Tibial nerve (tissue), 4 donors: ENCODE measurements at places on chromosomes 5 and 9. TPM values are rescaled to one million over a fixed set of nuclear protein-coding genes. Genes with fewer than 3 reads are reported as not detected.

- H3K36me3 ChIP-seq, result no peaks in the 10 kb centered on the region
- no peak for DNase-seq
- H3K27me3 ChIP-seq, result no peaks in the 10 kb centered on the region
- no peak overlapping the region for H3K4me3 ChIP-seq
- no peak overlapping the region for H3K27ac ChIP-seq
These were observed 4.5 kb upstream of the CNTLN start for GRCh38 chr9:17130291-17130690.

DNA sequence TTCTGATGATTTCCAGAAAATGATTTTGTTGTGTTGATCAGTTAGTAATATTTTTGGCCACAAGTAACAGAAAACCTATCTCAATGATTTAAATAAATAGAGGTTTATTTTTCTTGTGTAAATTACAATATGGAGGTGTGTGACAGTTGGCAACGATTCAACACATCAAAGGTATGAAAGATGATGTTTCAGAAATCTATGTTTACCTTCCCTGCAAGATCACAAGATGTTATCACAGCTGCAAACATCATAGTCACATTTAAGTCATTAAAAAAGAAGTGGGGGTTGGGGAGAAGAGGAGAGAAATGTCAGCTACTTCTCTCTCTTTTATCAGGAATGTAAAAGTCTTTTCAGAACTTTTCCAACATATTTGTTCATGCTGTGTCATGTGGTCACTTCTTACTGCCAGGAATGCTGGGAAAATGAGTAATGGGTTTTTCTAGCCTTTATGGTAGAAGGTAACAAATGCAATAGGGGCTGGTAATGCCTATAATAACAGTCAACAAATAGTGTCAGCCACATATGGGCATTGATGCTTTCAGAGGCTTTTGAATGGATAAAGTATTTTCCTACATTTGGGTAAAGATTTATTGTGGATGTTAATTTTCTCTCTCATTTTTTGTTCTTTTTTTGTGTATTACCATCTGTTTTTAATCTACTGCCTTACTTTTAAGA lies 742.7 kb downstream of the TLE1 start:
- no peak overlapping the region for H3K4me3 ChIP-seq
- H3K27me3 ChIP-seq, result no peaks in the 10 kb centered on the region
- no peaks in the 10 kb centered on the region for H3K36me3 ChIP-seq
- no peak for DNase-seq
- H3K4me1 ChIP-seq, result no peaks in the 10 kb centered on the region
- no peak overlapping the region for H3K27ac ChIP-seq

DNA sequence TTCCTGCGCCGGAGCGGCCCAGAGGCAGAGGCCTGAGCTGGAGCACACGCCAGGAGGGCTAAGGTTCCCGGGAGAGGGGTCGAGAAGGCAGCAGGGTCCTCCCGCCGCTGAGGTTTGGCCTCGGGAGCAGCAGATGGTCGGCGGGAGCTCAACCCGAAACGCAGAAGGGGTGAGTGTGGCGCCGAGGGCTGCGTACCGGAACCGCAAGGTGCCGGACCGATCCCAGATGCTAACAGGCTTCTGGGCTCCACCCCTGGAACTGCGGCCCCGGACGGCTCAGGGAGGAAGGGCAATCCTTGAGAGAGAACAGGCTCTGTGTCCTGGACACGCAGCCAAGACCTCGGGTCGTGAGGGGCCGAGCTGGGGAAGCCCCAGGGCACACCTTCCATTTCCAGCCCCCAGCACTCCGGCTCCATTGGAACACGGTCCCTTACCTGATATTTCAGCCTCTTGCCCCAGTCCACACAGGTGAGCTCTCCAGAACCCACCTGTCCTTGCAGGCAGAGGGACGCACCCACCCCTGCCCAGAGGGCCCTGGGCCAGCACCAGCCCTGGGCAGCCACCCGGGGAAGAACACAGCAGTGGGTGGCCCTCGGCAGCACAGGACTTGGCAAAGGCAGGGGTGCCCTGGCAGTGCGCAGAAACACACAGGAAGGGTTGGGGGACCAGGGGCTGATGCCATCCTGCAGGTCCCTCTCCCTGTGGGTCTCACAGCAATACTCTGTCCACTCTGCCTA lies 1.4 kb downstream of the LHX3 start:
- DNase-seq, result no peak
- peaks cover 70% of the 10 kb centered on the region for H3K27me3 ChIP-seq
- H3K36me3 ChIP-seq, result peaks cover 27% of the 10 kb centered on the region

- no peak overlapping the region for H3K4me3 ChIP-seq
- no peaks in the 10 kb centered on the region for H3K4me1 ChIP-seq
- peak; percentile 33 for DNase-seq
- no peak overlapping the region for H3K27ac ChIP-seq
- H3K36me3 ChIP-seq, result no peaks in the 10 kb centered on the region
- no peaks in the 10 kb centered on the region for H3K27me3 ChIP-seq
These were observed 214.1 kb upstream of the TLE4 start for GRCh38 chr9:79357616-79358015.

GRCh38 chr9:87530716-87531115 lies 33.0 kb downstream of the DAPK1 start:
- DNase-seq, result no peak
- H3K27me3 ChIP-seq, result no peaks in the 10 kb centered on the region

DNA sequence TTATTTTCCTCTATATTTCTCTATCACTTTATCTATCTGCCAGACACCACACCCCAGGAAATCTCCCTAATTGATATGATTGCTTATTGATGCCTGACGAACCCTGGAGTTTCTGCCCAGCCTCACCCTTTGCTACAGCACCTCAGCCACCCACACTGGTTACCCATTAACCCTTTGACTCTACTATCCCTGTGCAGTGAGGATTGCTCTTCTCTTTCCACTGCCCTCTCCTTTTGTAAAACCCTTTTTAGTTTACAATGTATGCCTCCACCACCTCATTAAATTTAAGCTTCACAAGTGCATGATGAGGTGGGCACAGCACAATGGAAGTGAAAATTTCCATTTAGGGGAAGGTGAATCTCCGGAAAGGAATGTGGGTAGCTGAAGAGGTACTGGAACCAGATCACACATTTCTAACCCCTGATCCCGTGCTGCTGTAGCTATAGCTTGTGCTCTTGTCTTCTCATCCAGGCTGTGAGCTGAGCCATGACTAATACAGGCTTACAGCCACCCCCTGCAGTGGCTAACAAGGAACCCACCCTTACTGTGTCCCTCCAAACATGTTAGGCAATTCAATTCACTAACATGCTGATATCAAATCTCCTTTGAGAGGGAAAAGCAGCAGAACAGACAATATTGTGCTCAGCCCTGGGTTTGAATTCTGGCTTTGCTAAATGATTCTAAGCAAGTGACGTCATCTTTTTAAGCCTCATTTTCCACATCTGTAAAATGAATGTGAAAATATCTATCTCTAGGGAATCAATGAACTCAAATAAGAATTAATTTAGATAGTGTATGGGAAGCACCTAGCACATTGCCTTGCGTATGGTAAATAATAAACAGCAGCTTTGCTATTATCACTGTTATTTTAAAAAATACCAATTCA lies 186.9 kb upstream of the TRIM32 start:
- no peak overlapping the region for H3K27ac ChIP-seq
- H3K4me1 ChIP-seq, result no peaks in the 10 kb centered on the region
- DNase-seq, result no peak
- no peak overlapping the region for H3K4me3 ChIP-seq
- H3K27me3 ChIP-seq, result no peaks in the 10 kb centered on the region

SPAG8 gene
- 2.6 TPM for total RNA-seq

AGXT2 gene
- total RNA-seq, result not detected

DNA sequence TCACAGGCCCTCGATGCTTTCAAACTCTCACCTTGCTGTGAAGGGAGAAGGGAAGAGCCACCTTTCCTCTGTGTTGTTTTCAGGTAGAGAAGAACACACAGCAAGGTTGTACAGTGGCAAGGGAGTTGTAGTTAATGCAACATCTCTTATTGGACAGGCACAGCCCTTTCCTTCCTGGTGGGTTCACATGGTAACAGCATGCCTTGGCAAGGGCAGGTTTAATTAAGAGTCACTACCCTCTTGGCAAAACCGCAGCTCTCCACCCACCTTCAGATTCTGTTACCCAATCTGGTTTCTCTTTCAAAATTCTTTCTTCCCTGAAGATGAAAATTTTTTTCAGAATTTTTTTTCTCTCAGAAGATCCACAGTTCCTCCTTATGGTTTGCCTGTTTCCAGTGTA lies 253.1 kb downstream of the TLR4 start:
- no peaks in the 10 kb centered on the region for H3K27me3 ChIP-seq
- H3K4me1 ChIP-seq, result no peaks in the 10 kb centered on the region
- H3K4me3 ChIP-seq, result no peak overlapping the region
- DNase-seq, result no peak
- H3K36me3 ChIP-seq, result no peaks in the 10 kb centered on the region

FBXW5 gene
- 212 TPM for total RNA-seq

DNA sequence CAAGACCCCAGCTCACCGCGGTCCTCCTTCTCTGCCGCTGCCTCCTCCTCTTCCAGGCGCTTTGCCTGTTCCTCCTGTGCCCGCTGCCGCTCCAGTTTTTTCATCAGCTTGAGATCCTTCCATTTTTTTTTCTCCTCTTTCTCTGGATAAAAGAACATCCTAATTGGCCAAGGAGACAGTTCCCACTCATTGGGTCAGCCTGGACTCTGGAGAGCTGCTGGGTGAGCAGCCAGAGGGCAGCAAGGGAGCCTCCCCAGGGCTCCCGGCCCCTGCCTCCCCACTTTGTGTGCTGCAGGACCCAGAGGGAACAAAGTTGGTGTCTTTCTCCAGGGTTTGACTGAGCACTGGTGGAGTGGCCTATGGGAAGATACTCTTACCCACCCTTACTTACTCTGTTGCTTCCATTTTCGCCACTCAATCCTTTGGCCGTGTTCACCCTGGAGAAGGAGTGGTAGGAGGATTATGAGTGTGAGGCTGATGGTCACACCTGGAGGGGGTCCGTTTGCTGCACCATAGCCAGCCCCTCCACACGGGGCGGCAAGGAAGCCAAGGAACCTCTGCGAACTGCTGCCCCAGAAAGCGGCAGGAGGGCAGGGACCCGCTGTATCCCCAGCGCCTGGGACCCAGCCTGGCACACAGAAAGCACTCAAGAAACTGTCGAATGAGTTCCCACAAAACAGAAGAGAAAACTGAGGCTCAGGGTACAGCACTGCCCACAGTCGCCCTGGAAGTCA lies 708 bp downstream of the SPOUT1 start:
- DNase-seq, result no peak
- peak overlapping the region; percentile 91 for H3K4me3 ChIP-seq
- H3K27ac ChIP-seq, result no peak overlapping the region
- H3K27me3 ChIP-seq, result no peaks in the 10 kb centered on the region
- no peaks in the 10 kb centered on the region for H3K4me1 ChIP-seq
- no peaks in the 10 kb centered on the region for H3K36me3 ChIP-seq

DNA sequence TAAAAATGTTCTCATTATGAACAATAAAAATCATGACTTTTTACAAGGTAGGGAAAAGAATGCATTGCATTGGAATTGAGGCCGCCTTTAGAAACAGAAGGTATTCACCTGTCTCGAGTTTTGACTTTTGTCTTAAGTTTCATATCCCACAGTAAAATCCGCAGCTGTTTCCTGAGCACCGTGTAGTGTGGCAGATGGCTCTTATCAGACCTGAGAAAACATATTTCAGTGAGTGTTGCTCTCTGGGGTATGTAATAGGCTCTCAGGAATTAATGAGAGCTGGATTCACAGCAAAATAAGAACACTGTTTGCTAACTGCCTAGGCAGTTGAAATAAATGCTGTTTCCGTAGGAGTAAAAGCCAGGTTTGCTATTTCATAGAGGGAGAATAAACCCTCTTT lies 221.4 kb downstream of the CFAP90 start:
- H3K27ac ChIP-seq, result no peak overlapping the region
- no peaks in the 10 kb centered on the region for H3K36me3 ChIP-seq
- DNase-seq, result no peak
- no peaks in the 10 kb centered on the region for H3K4me1 ChIP-seq
- H3K4me3 ChIP-seq, result no peak overlapping the region

CD72 gene
- 6.0 TPM for total RNA-seq

GRCh38 chr9:130982636-130983358 lies 26.2 kb upstream of the LAMC3 start:
- H3K4me3 ChIP-seq, result no peak overlapping the region
- no peak overlapping the region for H3K27ac ChIP-seq
- H3K36me3 ChIP-seq, result no peaks in the 10 kb centered on the region
- H3K27me3 ChIP-seq, result peaks cover 44% of the 10 kb centered on the region
- H3K4me1 ChIP-seq, result no peaks in the 10 kb centered on the region

WNT8A gene
- total RNA-seq, result not detected

WDR38 gene
- total RNA-seq, result not detected

RPL37 gene
- 365 TPM for total RNA-seq

PCDHGB5 gene
- total RNA-seq, result 22.4 TPM

GRCh38 chr5:179379321-179379890 lies 34.1 kb upstream of the ADAMTS2 start:
- DNase-seq, result no peak
- no peaks in the 10 kb centered on the region for H3K27me3 ChIP-seq
- H3K4me3 ChIP-seq, result no peak overlapping the region
- no peaks in the 10 kb centered on the region for H3K36me3 ChIP-seq

KIF12 gene
- not detected for total RNA-seq

CER1 gene
- 1.5 TPM for total RNA-seq

GRCh38 chr5:39341896-39342295 lies 22.4 kb downstream of the C9 start:
- H3K4me1 ChIP-seq, result no peaks in the 10 kb centered on the region
- H3K36me3 ChIP-seq, result no peaks in the 10 kb centered on the region
- no peak overlapping the region for H3K4me3 ChIP-seq
- no peaks in the 10 kb centered on the region for H3K27me3 ChIP-seq

- H3K27me3 ChIP-seq, result no peaks in the 10 kb centered on the region
- no peaks in the 10 kb centered on the region for H3K36me3 ChIP-seq
- no peak overlapping the region for H3K4me3 ChIP-seq
- H3K27ac ChIP-seq, result no peak overlapping the region
- peak; percentile 20 for DNase-seq
These were observed 119.4 kb downstream of the IRX1 start for GRCh38 chr5:3715062-3715461.

DNA sequence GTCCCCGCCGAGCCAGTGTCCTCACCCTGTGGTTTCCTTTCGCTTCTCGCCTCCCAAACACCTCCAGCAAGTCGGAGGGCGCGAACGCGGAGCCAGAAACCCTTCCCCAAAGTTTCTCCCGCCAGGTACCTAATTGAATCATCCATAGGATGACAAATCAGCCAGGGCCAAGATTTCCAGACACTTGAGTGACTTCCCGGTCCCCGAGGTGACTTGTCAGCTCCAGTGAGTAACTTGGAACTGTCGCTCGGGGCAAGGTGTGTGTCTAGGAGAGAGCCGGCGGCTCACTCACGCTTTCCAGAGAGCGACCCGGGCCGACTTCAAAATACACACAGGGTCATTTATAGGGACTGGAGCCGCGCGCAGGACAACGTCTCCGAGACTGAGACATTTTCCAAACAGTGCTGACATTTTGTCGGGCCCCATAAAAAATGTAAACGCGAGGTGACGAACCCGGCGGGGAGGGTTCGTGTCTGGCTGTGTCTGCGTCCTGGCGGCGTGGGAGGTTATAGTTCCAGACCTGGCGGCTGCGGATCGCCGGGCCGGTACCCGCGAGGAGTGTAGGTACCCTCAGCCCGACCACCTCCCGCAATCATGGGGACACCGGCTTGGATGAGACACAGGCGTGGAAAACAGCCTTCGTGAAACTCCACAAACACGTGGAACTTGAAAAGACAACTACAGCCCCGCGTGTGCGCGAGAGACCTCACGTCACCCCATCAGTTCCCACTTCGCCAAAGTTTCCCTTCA lies 1.4 kb downstream of the GLIS3 start:
- no peaks in the 10 kb centered on the region for H3K36me3 ChIP-seq
- H3K4me1 ChIP-seq, result peaks cover 17% of the 10 kb centered on the region
- H3K27me3 ChIP-seq, result no peaks in the 10 kb centered on the region
